ENCODE measurements at places on chromosomes 1 and 21. TPM values are rescaled to one million over a fixed set of nuclear protein-coding genes. Genes with fewer than 3 reads are reported as not detected.

GRCh38 chr1:43316738-43317520, 16.1 kb downstream of the TIE1 start:
- DNase-seq: no peak

DNA sequence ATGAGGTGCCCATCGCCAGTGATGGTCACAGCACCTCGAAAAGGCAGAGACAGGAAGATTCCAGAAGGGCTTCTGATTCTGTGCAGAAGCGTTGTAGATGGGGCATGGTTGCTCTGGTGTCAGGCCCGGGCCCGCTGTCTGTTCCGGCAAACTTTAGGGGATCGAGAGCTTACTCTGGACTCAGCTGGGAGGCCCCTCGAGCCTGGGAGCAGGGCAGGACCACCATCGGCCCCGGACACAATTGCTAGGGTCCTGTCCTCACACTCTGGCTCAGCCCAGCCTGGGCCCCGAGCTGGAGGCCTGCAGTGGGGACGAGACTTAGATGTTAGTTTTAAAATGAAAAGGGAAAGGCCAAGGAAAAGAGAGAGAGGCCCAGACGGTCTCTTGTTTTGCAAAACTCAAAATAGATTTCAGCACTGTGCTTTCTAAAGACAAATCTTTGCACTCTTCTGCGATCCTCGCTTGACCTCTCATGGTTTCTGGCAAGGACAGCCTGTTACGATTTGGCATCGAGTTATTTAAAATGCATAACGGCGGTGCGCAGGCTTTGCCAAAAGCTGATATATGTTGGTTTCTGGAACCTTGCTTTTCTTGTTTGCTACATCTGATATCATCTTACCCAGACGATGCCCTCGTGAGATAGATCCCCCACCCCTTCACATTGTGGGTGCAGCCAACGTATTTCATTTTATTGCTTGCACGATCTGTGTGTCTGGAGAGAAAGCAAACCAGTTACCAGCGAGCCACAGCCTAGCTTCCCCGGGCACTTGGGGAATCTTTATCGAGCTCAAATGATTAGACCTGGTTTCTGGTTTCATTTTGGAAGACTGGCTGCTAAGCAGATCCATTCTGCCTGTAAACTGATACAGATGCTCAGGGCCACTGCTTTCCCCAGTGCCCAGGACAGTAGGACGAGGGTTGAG, 58.0 kb downstream of the PRDM16 start:
- no peak for DNase-seq

DNA sequence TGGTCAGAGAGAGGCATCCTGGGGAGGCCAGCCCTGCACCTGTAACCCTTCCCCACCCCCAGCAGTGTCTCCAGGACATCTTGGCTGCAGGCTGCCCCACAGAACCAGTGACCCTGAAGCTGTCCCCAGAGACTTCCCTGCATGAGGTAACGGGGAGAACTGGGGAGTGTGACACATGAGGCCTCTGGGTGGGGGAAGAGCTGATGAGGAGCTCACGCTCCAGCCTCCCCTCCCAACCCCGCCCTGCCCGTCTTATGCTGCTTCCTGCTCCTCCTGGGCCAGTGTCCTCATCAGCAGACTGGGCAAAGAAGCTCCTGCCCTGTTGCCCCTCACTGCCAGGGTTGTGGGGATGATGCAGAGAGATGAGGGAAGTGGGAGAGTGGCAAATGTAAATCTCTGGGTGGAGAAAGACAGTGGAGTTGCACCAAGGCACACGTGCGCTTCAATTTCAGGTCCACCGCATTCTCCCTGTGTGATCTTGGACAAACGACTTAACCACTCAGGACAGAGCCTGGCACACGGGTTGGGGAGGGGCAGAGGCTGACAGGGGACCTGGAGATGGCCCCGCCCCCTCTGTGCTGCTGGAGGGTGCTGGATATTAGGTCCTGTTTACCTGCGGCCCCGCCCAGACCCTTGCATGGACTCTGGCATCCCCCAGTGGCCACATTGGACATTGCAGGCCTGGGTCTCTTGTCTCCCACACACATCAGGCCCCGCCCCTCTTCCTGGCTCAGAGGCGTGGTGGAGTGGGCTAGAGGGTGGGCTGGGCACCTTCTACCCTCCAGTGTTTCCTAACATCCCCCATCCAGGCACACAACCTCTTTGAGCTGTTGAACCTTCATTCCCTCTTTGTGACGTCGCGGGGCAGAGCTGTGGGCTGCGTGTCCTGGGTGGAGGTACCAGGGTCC, 12.3 kb downstream of the CLCNKB start:
- peak; percentile 87 for DNase-seq

DNA sequence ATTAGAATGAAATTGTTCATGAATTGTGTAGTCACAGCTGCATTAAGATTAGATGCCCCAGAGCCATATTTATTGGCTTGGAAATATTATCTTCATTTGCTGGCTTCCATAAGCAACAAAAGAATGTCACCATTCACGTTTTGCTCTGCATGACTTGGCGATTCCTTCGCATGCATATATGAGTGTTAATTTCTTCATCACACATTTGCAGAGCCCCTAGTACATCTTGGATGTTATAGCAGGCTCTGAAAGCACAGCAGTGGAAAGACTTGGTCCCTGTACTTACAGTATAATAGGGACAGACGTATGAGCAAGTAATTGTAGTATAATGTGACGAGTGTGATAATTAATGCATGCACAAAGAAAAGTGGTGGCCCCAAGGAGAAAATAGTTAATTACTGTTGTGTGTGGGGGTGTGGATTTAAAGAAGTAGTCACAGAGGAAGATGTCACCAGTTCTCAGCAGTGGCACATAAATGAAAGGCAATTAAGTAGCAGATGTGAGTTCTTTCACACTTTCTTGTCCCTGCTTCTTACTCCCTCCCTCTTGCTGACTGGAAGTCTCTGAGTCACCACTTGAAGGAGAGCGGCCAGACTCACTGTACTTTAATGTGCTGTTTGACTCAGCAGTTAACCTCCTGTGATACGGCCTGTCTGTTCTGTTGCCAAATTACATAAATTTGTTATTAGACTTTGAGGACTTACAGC, 21.0 kb downstream of the S100A10 start:
- peak; percentile 83 for DNase-seq

GRCh38 chr1:163440090-163440489, 118.3 kb downstream of the NUF2 start:
- DNase-seq: no peak

DNA sequence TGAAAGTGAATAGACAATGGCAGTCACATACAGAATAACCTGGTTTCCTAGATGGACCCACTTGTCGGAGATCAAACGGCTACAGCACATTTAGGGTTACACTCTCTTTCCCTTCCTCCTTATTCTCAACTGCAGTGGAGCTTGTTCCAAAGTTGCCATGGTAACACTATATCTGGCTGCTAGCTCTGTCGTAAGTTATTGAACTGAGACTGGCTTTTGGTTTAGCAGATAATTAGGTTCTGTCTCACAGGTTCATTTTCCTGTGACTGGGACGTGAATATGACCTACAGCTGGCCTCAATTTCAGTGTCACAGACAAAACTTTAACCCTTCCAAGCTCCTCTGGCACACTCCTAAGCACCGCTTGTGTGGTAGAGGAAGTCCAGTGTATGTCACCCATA, 875.8 kb downstream of the USP25 start:
- no peak for DNase-seq

The S100A2 gene
- 24.8 TPM for total RNA-seq

The MSH4 gene
- total RNA-seq: 1.7 TPM

The KCNK1 gene
- total RNA-seq: 28.4 TPM

The RGSL1 gene
- total RNA-seq: not detected

DNA sequence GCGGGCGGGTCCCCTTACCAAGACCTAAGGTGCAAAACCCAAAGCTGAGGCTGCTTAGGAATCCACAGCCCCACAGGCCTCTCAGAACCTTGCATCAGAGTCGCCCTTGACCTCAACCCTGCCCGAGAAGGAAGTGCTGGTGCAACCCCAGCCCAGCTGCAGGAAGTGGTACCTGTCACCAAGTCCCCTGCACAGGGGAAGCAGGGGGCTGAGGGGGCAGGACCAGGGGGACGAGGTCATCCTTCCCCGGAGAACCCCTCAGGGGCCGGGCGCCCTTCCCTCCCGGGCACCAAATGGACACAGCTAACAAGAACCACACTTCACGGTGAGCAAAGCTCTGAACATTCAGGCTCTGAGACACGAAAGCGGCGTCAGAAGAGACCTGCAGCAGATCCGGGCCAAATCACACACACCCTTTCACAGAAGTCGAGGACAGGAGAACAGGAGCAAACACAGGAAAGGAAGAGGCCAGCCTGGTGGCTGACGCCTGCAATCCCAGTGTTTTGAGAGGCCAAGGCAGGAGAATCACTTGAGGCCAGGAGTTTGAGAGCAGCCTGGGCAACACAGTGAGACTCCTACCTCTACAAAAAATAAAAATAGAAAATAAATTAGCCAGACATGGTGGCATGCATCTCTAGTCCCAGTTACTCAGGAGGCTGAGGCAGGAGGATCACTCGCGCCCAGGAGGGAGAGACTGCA, 6.4 kb downstream of the ITGB2 start:
- no peak for DNase-seq
